Progenitor cell of endocrine pancreas (in vitro differentiated cells): ENCODE measurements at places on chromosomes 11 and 22.

DNA sequence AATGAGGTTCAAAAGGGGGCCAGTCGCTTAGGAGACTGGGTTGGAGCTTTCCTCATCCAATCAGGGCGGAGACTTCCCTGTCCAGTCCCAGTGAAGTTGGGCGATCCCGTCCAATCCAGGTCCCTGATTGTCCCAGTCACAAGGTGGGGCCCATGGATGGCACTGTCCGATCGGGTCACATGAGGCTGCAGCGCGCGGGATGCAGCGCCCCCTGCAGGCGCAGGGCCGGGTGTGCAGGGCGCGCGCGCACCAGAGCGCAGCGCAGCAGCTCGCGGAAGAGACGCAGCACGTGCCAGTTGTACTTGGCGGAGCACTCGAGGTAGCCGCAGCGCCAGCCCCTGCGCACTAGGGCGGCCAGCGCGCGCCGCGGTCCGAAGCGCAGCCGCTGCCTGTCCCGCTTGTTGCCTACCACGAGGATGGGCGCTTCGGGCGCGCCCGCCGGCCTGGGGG is 2.3 kb downstream of the RASL10A start:
- DNase-seq = no peak

GRCh38 chr11:45806937-45807791 is 2.2 kb downstream of the SLC35C1 start:
- DNase-seq = no peak

DNA sequence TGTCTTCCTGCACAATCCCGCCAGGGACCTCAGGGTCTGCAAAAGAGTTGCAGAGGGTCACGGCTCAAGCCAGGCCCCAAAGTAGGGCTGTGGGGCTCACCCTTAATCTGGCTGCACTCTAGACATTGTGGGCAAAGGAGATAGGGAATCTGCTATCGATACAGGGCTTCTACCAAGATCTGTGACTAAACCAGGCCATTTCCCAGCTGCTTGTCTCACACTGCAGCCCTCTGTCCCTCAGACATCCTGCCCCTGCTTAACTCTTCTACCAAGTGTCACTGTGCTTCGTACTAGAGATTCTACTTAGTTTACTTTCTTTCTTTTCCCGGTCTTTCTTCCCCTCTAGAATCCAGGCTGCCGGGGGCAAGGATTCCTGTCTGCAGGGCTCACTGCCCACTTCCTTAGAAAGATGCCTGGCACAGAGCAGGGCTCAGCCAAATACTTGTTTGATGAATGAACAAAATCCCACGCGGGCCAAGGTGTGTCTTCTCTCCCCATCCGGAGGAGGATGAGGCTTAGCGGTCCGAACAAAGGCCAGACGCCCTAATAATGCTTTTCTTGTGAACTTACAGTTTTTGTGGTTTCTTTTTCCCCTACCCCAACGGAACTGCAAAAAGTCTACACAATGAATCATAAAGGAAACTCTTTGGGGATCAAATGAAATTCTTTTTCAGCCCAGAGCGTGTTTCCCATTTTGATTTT is 61.3 kb upstream of the ANO1 start:
- no peak for DNase-seq

DNA sequence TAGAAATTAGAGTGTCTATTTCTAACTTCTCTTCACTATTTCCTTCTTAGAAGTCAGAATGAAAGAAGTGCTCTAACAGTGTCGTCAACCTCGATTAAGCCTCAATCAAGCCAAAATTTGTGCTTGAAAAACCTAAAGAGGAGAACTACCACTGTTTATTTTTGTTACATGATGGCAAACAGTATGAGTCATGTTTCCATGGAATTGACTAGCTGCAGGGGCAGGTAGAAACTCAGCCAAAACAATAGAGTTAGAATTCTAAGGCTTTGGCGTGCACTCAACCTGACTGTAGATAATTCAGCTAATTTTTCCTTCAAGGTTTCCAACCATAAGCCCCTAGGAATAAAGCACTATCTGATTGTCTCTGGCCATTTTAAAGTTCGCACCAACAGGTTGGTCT is 415.9 kb downstream of the ETS1 start:
- DNase-seq = no peak

GRCh38 chr22:44386386-44387035 is 73.8 kb upstream of the SHISAL1 start:
- no peak for DNase-seq

GRCh38 chr11:132549001-132549400 is 983.3 kb downstream of the OPCML start:
- DNase-seq = no peak

DNA sequence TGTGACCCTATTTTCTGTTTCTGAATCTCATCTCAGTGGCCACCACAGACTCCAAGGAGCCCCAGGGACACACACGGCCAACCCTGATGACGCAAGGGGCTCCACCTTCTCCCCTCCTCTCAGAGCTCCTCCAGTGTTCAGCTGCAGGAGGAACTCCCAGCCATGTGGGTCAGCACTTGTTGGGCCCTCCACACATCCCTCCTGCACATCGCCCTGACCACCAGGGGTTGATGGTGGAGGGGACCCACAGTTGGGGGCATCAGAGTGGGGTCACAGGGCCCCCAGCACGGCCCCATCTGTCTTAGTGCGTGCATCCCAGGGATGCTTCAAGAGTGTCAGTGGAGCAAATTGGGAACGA is 499.6 kb downstream of the BRD1 start:
- no peak for DNase-seq
